CD14-positive monocyte (primary cell): ENCODE measurements at places on chromosomes 3 and 15. TPM values are rescaled to one million over a fixed set of nuclear protein-coding genes. Genes with fewer than 3 reads are reported as not detected.

The ANKRD63 gene
- polyA plus RNA-seq, result not detected

The CCDC9B gene
- polyA plus RNA-seq, result 0.39 TPM

The CLDN18 gene
- not detected in 2 replicates for polyA plus RNA-seq

The RARRES1 gene
- not detected for polyA plus RNA-seq

GRCh38 chr3:198017090-198017489, 57.1 kb downstream of the LMLN start:
- no peak for DNase-seq

The FES gene
- 260 and 328 TPM in 2 replicates for polyA plus RNA-seq

- DNase-seq, result no peak
Measured at GRCh38 chr3:127833281-127834032, 11.1 kb upstream of the MGLL start.

The SLC51B gene
- not detected for polyA plus RNA-seq

DNA sequence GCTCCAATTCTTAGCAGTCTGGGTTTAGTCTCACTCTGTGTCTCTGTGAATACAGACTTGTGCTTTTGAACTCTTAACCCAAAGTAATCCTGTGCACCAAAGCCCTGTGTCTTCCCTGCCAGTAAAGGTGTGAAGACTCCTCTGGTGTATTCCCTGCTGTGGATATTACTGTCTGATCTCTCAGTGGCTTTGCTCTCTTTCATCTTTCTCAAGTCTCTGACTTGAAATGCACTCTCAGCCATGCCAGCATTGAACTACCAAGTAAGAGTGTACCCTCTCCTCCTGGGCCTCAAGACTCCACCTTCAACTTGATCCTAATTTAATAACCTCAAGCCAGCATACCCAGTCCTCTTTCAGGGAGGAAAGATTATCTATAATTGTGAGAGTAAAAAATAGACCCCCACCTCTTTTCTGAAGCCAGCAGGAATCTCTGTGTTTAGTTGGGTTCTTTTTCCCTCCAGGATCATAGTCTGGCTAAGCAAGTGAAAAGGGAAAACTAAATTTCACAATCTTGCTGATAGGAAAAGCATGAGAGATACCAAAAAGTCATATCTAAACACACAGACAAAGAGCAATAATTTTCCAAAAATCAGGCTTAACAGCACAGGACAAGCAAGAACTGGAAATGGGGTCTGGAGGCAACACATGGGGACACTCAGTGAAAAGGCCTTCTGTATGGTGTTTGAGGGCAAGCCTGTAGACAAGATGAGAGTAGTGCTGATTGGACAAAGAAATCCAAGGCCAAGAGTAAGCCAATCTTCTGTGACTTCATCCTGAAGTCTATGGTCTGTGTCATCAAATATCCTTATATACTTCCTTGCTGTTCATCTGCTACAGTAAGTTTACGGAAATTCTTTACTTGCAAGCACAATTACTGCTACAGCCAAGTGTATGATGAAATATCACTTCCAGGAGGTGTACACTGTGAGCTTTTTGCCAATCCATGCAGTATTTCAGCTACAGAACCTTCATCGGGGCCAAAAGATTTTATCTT, 296.1 kb upstream of the TGFBR2 start:
- DNase-seq, result no peak

DNA sequence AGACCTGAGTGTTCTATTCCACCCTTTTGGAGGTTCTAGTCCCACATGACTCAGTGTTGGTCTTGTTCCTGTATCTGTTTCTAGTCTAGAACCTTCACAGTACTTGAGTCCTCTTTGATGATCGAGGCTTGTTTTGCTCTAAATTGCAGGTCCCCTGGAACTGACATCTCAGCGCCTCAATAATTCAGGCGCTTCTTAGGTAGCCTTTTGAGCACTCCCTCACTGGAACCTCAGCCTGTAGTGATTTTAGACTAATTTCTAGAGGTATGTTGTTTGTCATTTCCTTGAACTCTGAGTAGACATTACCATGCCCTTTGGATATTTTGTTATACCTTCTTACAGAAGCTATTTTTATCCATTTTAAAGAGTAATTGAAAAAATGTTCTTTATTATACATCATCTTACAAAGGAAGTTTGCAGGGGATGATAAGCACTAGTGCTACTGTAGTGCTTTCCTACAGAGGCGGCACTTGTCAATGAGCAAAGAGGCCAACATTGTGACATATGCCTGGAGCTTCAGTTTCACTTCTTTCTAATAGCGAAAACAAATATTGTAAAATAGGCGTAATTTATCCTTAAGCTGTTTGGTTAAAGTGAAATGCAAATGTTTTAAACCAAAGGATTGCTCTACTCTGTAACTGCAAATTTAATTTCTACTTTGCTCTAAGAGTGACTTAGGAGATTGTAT, 75.7 kb downstream of the EFL1 start:
- peak; percentile 19 for DNase-seq

The ARPP21 gene
- polyA plus RNA-seq, result not detected in 2 replicates

DNA sequence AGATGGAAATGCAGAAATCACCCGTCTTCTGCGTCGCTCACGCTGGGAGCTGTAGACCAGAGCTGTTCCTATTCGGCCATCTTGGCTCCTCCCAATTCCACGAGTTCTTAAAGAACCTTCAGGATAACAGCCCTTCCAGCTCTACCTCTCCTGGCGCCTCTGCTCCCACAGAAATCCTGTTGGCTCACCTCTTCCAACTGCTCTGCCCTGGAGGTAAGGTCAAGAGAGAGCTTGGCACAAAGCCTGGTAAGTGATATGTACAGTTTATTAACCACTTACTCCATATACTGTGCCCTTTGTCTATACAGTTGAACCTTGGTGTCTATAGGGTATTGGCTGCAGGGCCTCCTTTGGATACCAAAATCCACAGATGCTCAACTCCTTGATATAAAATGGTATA, 17.8 kb upstream of the FGF12 start:
- no peak for DNase-seq

- DNase-seq, result no peak
Measured at GRCh38 chr15:98653686-98654085, 5.3 kb downstream of the IGF1R start.

DNA sequence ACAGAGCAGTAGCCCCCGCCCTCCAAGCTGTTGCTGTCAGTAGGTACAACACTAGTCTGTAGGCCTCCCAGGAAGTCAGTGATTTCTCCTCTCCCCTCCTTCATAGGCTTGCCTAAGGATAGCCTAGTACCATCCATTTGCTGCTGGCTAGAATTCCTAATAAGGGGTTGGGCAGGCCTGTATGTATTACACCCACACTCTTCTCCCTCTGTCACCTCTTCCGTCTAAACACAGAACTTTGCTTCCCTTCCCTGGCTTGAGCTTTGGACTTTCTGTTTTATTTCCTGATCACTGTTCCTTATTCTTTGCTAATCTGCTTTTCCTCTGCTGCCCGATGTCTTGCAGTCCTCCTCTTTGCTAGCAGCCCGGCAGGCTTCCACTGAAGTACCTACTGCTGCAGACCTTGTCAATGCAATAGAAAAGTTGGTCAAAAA, 93.4 kb upstream of the UMPS start:
- no peak for DNase-seq

The MRPS11 gene
- polyA plus RNA-seq, result 70.2 TPM

GRCh38 chr3:56976651-56977560, 83.6 kb upstream of the SPATA12 start:
- DNase-seq, result no peak

DNA sequence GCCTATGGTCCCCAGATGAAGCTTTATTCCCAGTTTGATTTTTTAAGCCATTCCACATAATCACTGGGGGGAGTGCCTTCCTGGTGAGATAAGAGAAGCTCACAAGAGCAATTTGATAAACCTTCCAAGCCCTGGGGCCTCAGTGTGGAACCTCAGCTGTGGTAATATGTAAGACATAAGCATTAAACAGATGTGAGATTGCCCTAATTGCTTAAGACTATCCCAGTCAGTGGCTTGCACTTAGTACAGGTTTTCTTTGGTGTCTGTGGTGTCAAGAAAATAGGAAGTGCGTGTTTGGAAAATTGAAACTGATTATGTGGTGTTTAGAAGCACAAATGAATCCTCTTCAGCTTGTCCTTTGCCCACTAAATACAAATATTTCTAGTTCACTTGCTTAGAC, 54.3 kb downstream of the LRRN1 start:
- DNase-seq, result no peak
